ENCODE measurements at places on chromosomes 6 and 20.

GRCh38 chr20:5189917-5190316 is 63.1 kb downstream of the CDS2 start:
- no peak for DNase-seq

- no peak for DNase-seq
Measured at GRCh38 chr20:3158968-3159431, 665 bp downstream of the FASTKD5 start.

DNA sequence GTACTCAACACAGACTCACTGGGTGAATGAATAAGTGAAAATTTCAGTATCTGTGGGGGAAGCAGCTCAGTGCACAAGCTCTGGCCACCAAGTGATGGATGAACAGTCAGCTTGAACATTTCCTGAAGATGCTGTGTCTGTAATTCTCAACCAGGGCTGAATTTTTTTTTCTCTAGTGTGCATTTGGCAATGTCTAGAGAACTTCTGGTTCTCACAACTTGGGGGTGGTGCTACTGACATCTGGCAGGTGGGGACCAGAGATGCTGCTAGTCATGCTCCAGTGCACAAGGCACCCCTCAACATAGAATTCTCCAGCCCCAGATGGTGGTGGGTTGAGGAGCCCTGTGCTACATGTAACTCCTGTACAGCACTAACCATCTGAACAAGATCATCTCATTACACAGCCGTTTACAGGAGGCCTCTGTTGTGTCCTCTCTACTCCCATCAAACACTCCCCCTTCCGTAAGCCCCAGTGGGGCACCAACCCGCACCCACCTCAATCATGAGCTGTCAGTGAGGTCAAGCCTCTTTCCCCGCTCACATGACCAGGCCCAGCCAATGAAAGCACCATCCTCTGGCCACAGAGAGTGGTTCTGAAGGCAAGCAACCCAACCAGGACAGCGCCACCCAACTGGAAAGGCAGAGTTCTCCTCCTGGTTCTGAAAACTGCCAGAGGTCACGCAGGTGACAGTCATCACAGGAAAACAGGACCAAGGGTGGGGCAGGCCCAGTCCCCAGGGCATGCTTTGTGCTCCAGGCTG is 103.9 kb upstream of the PMEPA1 start:
- no peak for DNase-seq

DNA sequence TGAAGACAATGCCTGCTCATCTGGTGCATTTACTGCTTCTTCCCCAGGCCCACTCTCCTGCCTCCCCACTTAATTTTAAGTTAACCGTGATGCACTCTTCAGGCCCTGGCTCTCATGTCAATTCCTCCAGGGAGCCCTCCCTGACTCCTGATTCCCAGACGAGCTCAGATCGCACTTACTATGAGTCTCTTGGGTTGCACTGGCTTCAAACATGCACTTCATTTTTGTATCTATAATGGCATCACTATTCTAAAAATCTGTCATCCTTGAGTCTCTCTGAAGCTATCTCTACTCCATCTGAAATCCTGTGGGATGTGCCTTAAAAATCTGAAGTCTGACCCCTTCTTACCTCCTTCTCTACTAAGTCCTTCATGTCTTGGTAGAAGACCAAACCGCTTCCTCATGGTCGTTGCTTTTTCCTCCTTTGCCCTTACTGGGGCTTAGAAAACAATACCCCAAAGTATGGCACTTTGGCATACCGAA is 24.7 kb downstream of the COX4I2 start:
- no peak for DNase-seq

- DNase-seq = peak; percentile 56
Measured at GRCh38 chr6:32852844-32853540, 512 bp downstream of the TAP1 start.

DNA sequence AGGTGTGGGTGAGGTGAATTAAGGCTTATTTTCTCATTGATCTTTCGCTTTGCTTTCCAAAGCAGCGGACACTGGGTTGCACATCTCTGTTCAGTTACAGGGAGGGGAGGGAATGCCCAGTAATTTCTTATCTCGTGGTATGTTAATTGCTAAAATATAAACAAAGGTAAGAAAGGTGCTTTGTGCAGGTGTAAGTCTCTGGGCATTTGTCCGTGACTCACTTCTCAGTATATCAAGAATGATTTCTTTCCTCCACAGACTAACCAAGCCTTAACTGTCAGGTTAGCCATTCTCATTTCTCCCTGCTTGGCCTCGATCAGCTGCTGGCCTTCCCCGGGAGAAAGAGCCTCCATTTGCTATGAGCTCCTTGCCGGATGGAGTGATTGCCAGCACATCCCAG is 862.1 kb downstream of the KIF16B start:
- DNase-seq = no peak

GRCh38 chr20:58131151-58131550 is 97.3 kb downstream of the ANKRD60 start:
- no peak for DNase-seq

GRCh38 chr20:16451001-16451400 is 122.2 kb downstream of the KIF16B start:
- DNase-seq = no peak

- DNase-seq = no peak
Measured at GRCh38 chr20:48308882-48309281, 518.9 kb downstream of the PREX1 start.

DNA sequence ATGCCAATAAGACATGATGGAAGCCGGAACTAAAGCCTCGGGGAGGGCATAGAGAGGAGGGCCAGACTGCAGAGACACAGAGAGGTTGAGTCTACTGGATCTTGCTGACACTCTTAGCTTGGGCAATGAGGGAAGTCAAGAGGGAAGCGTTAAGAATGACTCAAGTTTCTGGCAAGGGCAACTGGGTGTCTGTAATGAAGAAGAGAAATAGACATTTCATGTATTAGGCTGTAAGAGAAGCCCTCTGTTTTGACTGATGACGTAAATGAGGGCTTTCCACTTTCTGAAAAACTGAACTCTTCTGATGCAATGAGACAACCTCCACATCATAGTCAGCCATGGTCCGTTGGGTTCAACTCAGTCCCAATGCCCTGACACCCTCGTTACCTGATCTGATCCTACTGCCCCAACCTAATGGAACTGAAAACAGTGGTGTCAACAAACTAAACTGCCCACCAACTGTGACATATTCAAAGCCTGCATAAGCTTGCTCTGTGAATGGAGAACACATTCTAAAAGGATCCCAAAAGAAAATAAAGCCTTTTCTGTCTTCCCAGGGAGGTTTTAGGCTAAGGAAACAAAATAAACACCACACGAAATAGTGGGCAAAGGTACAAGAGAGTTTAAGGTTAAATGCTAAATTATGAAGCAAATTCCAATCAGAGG is 45.8 kb upstream of the PNRC1 start:
- DNase-seq = no peak

- no peak for DNase-seq
Measured at GRCh38 chr6:145017516-145017915, 717.8 kb downstream of the EPM2A start.

- no peak for DNase-seq
Measured at GRCh38 chr6:149003560-149003959, 256.7 kb downstream of the UST start.

DNA sequence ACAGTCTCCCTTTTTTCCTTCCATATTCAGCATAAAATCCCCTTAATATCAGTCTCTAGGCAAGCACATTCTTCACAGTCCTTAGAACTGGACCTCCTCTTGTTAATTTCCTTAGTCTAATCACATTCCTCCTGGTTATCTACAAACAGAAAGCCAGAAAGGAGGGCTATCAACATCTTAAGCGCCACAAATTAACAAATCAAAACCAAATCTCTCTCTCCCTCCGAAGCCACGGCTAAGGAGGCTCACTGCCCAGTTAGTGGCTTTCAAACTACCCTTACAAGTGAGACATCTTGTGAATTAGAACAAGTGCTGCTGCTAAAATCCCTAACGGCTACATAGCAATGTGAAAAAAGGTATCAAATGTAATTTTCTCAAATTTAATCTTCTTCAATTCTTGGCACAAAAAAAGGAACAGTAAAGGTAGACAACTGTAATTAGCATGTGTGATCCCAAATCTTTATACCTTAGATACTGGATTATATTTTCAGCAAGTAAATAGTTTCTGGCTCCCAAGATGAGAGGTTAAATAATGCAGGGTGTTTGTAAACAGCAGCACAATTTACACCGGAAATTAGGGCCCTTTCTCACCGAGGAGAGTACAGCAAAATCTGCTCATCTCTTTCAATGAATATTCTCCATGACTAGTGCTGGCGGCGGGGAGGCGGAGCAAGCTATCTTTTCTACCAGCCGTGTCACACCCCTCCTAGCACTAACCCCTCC is 1.4 kb upstream of the TRIM39 start:
- no peak for DNase-seq

GRCh38 chr6:17585766-17586490 is 14.2 kb upstream of the FAM8A1 start:
- DNase-seq = peak; percentile 24

GRCh38 chr20:22490287-22491193 is 93.8 kb downstream of the FOXA2 start:
- no peak for DNase-seq

- no peak for DNase-seq
Measured at GRCh38 chr20:44648068-44648467, 3.4 kb downstream of the ADA start.

- DNase-seq = no peak
Measured at GRCh38 chr20:17615645-17616479, 46.0 kb downstream of the DSTN start.

DNA sequence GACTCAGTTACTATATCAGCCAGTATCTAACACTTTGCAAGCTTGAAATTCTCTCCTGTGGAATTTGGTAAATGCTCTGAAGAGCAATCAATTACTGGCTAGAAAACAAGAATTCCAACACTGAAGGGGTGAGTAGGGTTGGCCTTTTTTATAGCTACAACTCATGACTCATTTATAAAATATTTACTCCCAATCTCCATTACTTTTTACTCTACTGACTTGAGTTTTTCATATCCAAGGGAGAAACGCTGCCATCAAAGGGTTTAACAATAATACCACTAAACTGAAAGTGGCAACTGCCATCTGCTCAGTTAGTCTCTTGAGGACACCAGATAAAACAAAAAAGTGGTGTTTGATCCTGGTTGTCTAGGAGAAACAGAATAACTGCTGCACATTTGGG is 203.1 kb downstream of the UBE3D start:
- no peak for DNase-seq

DNA sequence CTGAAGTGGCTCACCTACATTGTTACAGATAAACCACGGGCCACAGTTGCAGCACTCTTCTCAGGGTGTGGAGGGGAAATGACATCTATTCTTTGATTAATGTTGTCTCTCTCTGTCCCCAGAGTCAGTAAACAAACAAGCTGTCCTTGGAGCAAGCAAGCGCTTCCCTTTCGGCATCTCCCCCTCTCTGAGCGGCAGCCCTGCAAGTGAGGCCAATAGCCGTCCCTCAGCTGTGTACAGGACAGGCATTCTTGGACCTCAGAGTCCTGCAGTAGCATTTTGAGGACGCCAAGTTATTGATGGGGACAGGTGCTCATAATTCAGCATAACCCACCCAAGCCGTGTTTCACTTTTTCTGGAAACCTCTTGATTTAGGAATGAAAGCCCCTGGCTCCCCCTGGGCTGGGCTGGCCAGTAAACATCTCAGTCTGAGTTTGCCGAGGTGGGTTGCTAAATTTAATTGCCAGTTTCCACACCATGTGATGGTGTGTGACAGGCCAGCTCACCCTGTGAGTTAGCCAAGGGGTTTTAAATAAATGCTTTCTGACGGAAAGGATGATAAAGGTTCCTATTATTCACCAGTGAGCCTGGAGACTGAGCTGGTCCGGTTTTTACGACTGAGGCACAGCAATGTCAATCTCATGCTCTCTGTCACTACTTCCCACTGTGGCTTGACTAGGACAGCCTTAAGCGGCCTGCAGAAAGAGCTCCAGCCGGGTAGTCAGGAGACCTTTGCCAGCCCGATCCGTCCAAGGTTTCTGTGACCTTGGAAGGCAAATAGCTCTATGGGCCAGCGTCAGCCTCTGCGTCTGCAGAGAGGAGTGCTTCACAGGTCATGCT is 214.8 kb upstream of the RREB1 start:
- no peak for DNase-seq

DNA sequence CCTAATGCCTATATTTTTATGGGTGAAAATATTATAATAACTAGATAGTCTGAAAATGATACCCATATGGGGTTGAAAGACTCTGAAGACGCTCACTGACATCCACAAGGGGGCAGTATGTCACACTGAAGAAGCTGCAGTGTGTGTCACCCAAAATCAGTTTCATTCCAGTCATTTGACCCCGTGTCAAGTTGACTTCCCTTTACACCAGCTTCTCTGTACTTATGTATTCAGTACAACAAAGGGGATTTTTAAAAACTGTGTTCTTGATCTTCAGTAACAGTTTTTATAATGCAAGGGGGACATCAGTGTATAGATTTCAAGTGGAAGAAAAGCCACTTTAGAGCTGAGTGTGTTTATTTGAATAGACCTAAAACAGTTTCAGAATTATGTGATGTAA is 19.3 kb downstream of the FAXC start:
- no peak for DNase-seq

DNA sequence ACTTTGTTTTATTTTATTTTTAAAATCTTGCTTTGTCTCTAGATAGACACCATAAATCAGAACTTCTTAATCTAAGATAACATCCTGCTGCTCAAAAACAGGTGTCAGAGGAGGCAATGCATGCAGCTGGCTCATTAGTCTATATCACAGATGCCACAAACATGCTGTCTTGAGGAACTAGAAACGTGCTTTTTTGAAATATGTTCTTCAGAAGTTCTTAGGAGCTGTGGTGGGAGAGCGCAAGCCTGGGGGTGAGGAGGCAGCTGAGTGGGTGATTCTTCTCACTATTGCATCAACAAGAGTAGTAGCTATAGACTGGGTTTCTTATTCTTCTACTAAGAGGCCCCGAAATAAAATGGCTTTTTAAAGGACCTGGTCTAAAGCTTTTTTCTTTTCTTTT is 23.4 kb downstream of the IL22RA2 start:
- no peak for DNase-seq

DNA sequence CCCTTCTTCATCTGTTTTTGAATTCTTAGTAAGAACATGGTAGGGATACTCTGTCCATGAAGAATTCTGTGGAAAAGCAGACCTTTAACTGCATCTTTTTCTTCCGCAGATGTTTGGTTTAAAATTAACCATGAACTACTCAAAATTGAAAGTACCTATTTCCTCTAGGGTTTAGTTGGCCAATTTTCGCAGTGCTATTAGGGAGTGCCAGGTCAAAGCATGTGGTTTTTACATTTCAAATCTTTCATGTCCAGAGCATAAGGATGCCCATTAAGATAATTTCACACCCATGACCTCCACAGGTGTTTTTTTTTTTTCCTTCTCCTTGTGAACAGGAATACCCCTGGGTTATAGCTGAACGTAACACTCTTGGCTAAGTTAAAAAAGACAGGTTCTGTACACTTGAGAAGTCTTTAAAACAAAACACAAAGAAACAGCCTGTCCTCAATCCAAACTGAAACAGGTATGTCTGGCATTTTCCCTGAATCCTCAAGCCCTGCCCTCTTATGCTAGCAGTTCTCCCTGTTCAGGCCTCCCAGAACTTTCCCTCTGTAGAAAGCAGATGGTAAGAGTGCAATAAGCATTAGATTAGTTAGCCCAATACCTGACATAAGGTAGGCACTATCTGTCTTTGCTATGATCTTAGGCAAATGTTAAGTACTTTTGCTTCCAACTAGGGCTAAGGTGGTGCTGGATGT is 67.1 kb downstream of the ELOVL5 start:
- no peak for DNase-seq

GRCh38 chr20:56328861-56329260 is 29.9 kb upstream of the FAM210B start:
- DNase-seq = no peak
